ENCODE measurements at places on chromosomes 6 and 20.

GRCh38 chr6:92700411-92700810 is 718.9 kb downstream of the EPHA7 start:
- H3K4me1 ChIP-seq = no peaks in the 10 kb centered on the region
- no peak overlapping the region for H3K27ac ChIP-seq
- H3K36me3 ChIP-seq = no peaks in the 10 kb centered on the region
- H3K4me3 ChIP-seq = no peak overlapping the region
- no peaks in the 10 kb centered on the region for H3K27me3 ChIP-seq

DNA sequence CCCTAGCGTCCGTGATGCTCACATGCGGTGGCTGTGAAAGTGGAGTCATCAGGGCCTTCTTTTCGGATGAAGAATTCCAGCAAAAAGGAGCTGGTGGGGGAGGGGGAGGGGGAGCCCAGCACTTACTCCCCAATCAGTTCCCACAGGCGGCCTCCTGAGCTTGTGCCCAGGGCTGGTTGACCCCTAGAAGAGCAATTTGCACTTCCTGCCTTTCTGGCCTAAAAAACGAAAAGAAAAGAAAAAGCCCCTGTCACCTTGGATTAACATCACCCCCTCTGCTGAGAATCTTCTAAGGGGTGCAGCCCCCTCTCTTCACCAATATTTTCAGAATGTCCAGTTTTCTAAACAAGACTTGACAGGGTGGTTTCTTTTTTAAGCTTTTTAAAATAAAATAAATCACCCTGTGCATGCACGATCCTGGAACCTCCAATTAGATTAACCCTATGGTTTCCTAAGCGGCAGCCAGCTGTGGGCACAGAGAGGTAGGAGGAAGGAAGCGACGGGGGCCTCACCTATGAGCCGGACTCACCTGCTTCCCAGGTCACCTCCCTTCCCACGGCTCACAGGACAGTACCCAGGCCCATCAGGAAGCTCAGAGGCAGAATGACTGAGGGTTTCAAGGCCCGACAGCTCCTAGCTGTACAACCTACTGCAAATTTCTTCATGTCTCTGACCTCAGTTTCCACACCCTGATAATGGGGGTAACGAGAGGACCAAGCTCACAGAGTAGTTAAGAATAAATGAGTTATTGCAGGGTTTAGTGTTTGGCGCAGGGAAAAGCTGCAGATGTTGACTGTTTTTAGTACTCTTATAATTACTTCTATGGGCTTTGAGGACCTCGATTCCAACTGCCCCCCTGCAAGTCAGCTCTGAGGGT is 10.5 kb upstream of the TGM2 start:
- no peak overlapping the region for H3K4me3 ChIP-seq
- no peaks in the 10 kb centered on the region for H3K27me3 ChIP-seq
- no peak overlapping the region for H3K27ac ChIP-seq
- H3K4me1 ChIP-seq = peaks cover 6% of the 10 kb centered on the region

- no peak for DNase-seq
- no peak overlapping the region for H3K4me3 ChIP-seq
- H3K27ac ChIP-seq = no peak overlapping the region
- no peaks in the 10 kb centered on the region for H3K36me3 ChIP-seq
- no peaks in the 10 kb centered on the region for H3K4me1 ChIP-seq
These were observed 175.7 kb downstream of the LINC00237 start for GRCh38 chr20:20930500-20930899.

GRCh38 chr6:51778666-51779065 is 308.7 kb downstream of the PKHD1 start:
- no peaks in the 10 kb centered on the region for H3K27me3 ChIP-seq
- no peaks in the 10 kb centered on the region for H3K4me1 ChIP-seq
- H3K4me3 ChIP-seq = no peak overlapping the region
- no peak for DNase-seq
- H3K27ac ChIP-seq = no peak overlapping the region
- no peaks in the 10 kb centered on the region for H3K36me3 ChIP-seq

- H3K4me3 ChIP-seq = no peak overlapping the region
- no peaks in the 10 kb centered on the region for H3K36me3 ChIP-seq
- peak; percentile 62 for DNase-seq
These were observed 29.0 kb downstream of the MOCS3 start for GRCh38 chr20:50987493-50988210.

DNA sequence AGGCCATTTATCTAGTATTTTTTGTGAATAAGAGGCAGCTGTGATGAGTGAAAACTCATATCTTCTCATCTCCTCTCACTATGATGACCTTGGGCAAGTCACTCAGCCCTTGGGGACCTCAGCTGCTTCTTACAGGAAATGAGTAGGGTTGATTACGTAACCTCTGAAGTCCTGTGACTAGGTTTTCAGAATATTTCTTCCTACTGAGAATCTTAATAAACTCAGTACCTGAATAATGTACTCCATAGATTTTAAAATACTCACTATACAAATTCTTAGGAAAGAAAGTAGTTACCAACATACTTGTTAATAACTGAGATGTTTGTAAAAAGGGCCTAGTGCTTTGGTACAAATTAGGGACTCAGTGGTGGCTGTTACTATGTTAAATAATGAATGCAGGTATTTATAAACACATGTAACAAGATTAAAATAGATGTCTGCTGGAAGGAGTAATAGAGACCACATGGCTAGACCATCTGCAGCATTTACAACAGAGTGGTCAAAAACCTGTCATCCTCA is 60.9 kb downstream of the RPRD1B start:
- no peaks in the 10 kb centered on the region for H3K27me3 ChIP-seq
- no peak overlapping the region for H3K4me3 ChIP-seq
- H3K4me1 ChIP-seq = peaks cover 4% of the 10 kb centered on the region
- H3K27ac ChIP-seq = peak overlapping the region; percentile 38
- peaks cover 15% of the 10 kb centered on the region for H3K36me3 ChIP-seq
- peak; percentile 83 for DNase-seq

GRCh38 chr6:12557765-12558164 is 158.8 kb upstream of the PHACTR1 start:
- no peak overlapping the region for H3K4me3 ChIP-seq
- no peaks in the 10 kb centered on the region for H3K4me1 ChIP-seq
- no peaks in the 10 kb centered on the region for H3K27me3 ChIP-seq

GRCh38 chr20:5481872-5482271 is 165.1 kb upstream of the PROKR2 start:
- H3K4me3 ChIP-seq = no peak overlapping the region
- no peak for DNase-seq
- H3K36me3 ChIP-seq = no peaks in the 10 kb centered on the region

- no peaks in the 10 kb centered on the region for H3K4me1 ChIP-seq
- no peak overlapping the region for H3K4me3 ChIP-seq
- no peak for DNase-seq
- no peaks in the 10 kb centered on the region for H3K36me3 ChIP-seq
- H3K27ac ChIP-seq = peak overlapping the region; percentile 55
These were observed 79.4 kb downstream of the GFOD1 start for GRCh38 chr6:13407709-13408695.

DNA sequence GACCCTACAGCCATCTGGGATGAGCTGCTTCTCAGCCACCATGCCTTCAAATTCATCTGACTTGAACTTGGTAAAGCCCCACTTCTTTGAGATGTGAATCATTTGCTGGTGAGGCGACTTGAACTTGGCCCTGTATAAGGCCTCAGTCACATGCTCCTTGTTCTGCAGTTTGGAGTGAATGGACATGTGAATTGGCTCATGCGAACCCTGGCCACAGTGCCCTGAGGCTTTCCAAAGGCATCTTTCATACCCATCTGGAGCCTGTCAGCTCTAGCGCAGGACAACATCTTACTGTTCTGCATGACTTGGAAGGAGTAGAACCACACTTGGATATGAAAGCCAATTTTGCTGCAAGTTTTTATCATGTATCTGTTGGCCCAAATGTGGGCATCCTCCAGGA is 244.0 kb upstream of the FAM83B start:
- H3K4me1 ChIP-seq = no peaks in the 10 kb centered on the region
- H3K27ac ChIP-seq = no peak overlapping the region
- H3K4me3 ChIP-seq = no peak overlapping the region
- no peaks in the 10 kb centered on the region for H3K27me3 ChIP-seq

- H3K4me3 ChIP-seq = no peak overlapping the region
- no peaks in the 10 kb centered on the region for H3K36me3 ChIP-seq
- no peak for DNase-seq
- H3K27me3 ChIP-seq = no peaks in the 10 kb centered on the region
- H3K4me1 ChIP-seq = no peaks in the 10 kb centered on the region
- no peak overlapping the region for H3K27ac ChIP-seq
These were observed 192.0 kb upstream of the HS3ST5 start for GRCh38 chr6:114534813-114535212.

- no peaks in the 10 kb centered on the region for H3K27me3 ChIP-seq
- H3K36me3 ChIP-seq = no peaks in the 10 kb centered on the region
- no peak overlapping the region for H3K4me3 ChIP-seq
- DNase-seq = no peak
These were observed 35.4 kb downstream of the MDFI start for GRCh38 chr6:41673704-41674000.

GRCh38 chr6:156345700-156346099 is 431.5 kb upstream of the ARID1B start:
- no peak for DNase-seq
- no peak overlapping the region for H3K4me3 ChIP-seq
- H3K36me3 ChIP-seq = no peaks in the 10 kb centered on the region
- no peaks in the 10 kb centered on the region for H3K4me1 ChIP-seq
- no peaks in the 10 kb centered on the region for H3K27me3 ChIP-seq

DNA sequence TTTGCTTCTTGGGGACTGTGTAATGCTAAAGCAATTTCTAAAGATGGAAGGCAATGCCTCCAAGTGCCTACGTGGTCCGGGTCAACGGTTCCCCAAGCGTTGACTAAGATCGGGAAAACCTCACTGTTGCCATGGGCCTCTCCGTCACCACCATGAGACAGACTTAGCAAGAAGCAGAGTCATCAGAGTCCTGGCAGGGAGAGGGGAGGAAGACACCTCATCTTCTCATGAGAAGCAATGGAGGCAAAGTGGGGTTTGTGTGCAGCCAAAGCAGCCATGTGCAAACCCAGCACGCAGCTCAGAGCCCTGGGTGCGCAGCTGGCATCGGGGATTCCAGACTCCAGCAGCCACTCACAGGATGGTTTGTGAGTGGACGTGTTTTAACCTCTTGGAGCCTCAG is 111.4 kb downstream of the SYNDIG1 start:
- no peaks in the 10 kb centered on the region for H3K27me3 ChIP-seq
- H3K36me3 ChIP-seq = no peaks in the 10 kb centered on the region
- H3K27ac ChIP-seq = no peak overlapping the region
- no peak overlapping the region for H3K4me3 ChIP-seq

- H3K4me1 ChIP-seq = no peaks in the 10 kb centered on the region
- H3K36me3 ChIP-seq = no peaks in the 10 kb centered on the region
- no peak for DNase-seq
- H3K4me3 ChIP-seq = no peak overlapping the region
- no peaks in the 10 kb centered on the region for H3K27me3 ChIP-seq
- H3K27ac ChIP-seq = no peak overlapping the region
These were observed 570.0 kb downstream of the TBC1D32 start for GRCh38 chr6:120764312-120764711.

- no peaks in the 10 kb centered on the region for H3K27me3 ChIP-seq
- H3K4me3 ChIP-seq = no peak overlapping the region
- no peak for DNase-seq
- H3K4me1 ChIP-seq = no peaks in the 10 kb centered on the region
- no peak overlapping the region for H3K27ac ChIP-seq
These were observed 240.9 kb downstream of the COL12A1 start for GRCh38 chr6:74964871-74965441.

GRCh38 chr6:105045526-105045925 is 88.6 kb downstream of the LIN28B start:
- no peak overlapping the region for H3K27ac ChIP-seq
- H3K27me3 ChIP-seq = no peaks in the 10 kb centered on the region
- H3K36me3 ChIP-seq = no peaks in the 10 kb centered on the region
- DNase-seq = no peak
- H3K4me1 ChIP-seq = no peaks in the 10 kb centered on the region

- no peaks in the 10 kb centered on the region for H3K27me3 ChIP-seq
- H3K27ac ChIP-seq = no peak overlapping the region
- H3K36me3 ChIP-seq = no peaks in the 10 kb centered on the region
- DNase-seq = no peak
These were observed 6.0 kb upstream of the MRAP2 start for GRCh38 chr6:84027340-84028181.

GRCh38 chr20:5822569-5822968 is 72.4 kb downstream of the SHLD1 start:
- no peaks in the 10 kb centered on the region for H3K36me3 ChIP-seq
- H3K4me1 ChIP-seq = no peaks in the 10 kb centered on the region
- DNase-seq = no peak
- no peak overlapping the region for H3K4me3 ChIP-seq

- no peaks in the 10 kb centered on the region for H3K27me3 ChIP-seq
- H3K36me3 ChIP-seq = no peaks in the 10 kb centered on the region
- no peak overlapping the region for H3K27ac ChIP-seq
These were observed 34.0 kb downstream of the KIAA1755 start for GRCh38 chr20:38226553-38226952.

GRCh38 chr20:32971703-32972161 is 32.5 kb downstream of the SUN5 start:
- no peak overlapping the region for H3K4me3 ChIP-seq
- no peaks in the 10 kb centered on the region for H3K36me3 ChIP-seq
- H3K4me1 ChIP-seq = peaks cover 27% of the 10 kb centered on the region

DNA sequence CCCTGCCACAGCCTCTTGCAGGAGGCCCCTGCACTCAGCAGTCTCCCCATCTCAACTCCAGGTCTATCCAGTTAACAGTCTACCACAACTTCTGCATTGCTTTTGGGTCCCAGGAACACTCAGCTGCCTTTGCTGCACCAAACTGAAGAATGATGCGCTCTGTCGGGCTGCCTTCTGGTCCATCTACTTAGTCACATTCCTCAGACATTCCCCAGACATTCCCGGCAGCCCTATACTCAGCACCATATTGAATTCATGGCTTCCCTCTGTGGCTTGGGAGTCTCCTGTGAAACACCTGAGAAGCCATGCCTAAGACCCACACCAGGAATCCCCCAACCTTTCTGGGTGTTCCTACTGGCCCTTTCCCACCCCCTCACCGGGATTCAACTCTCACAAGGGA is 99.6 kb upstream of the COL21A1 start:
- H3K4me1 ChIP-seq = no peaks in the 10 kb centered on the region
- no peak for DNase-seq
- no peak overlapping the region for H3K4me3 ChIP-seq
- no peaks in the 10 kb centered on the region for H3K27me3 ChIP-seq

- no peaks in the 10 kb centered on the region for H3K36me3 ChIP-seq
- peaks cover 12% of the 10 kb centered on the region for H3K4me1 ChIP-seq
- no peaks in the 10 kb centered on the region for H3K27me3 ChIP-seq
These were observed 6.3 kb upstream of the FOXA2 start for GRCh38 chr20:22590662-22591061.
